Activated CD4-positive, alpha-beta T cell treated with anti-CD3 and anti-CD28 coated beads, Interleukin-2, amount 50 U/mL, for 1 hour (primary cell): ENCODE measurements at places on chromosomes 3 and 15.

DNA sequence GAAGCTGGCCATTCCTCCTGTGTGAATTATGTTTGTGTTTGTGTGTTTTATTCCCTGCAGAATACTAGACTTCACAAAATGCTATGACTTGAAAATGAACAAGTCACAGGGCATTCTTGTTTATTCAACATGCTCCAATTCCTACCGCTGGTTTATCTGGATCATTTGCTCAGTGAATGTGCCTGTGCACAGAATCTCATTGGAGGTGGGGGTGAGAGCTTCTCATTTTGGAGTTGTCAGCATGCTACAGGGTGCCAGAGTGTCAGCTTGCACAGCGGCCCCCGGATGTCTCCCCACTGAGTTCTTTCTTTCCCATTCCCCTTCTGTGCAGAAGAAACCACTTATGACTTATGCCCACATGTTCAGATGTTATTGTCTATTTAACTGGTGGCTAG is 428.7 kb downstream of the ROBO2 start:
- no peak for DNase-seq

GRCh38 chr3:62708638-62709373 is 166.4 kb downstream of the CADPS start:
- no peak for DNase-seq

DNA sequence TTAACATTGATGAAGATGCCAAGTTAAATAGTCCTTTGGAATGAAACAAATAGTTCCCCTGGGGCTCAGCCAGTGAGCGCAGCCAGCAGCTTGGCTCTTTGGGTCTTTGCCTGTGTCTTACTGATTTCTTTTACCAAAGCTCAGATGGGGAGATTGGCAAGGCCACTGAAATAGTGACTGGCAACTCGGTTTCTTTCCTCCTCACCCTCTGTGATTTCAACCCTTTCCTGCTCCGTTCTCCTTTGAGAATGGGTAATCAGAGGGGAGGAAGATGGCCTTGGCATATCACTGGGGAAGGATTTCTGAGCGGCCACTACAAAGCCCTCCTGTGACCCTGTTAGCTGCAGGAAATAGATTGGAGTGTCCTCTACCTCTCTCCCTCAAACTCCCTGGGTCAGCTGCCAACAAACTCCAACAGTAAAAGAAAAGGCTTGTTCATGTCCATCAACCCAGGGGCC is 337.1 kb upstream of the LRRFIP2 start:
- no peak for DNase-seq

GRCh38 chr3:105614288-105615030 is 247.8 kb downstream of the ALCAM start:
- DNase-seq, result no peak

GRCh38 chr15:98937413-98938104 is 70.0 kb downstream of the PGPEP1L start:
- DNase-seq, result no peak

GRCh38 chr3:31444220-31445142 is 88.2 kb upstream of the STT3B start:
- DNase-seq, result no peak

DNA sequence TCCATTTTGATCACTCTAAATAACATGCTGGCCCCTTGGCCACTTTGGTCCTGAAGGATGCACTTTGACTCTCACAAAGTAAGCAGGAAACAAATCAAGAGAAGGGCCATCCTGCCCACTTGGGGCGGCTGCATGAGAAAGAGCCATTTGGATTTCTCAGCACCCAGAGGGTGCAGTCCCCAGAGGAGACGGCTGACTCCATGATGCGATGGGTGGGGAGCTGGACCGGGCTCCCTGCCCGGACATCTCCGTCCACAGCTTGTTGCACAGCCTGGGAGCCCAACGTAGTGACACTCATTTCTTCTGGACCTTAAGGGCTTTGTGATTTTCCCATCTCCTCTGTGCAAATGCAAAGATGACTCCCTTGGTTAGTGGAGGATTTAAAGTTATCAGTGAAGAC is 4.0 kb upstream of the HRH1 start:
- no peak for DNase-seq

- DNase-seq, result no peak
These were observed 16.8 kb downstream of the MEF2A start for GRCh38 chr15:99582508-99582960.

- DNase-seq, result no peak
These were observed 73.2 kb downstream of the BTLA start for GRCh38 chr3:112425858-112426750.

DNA sequence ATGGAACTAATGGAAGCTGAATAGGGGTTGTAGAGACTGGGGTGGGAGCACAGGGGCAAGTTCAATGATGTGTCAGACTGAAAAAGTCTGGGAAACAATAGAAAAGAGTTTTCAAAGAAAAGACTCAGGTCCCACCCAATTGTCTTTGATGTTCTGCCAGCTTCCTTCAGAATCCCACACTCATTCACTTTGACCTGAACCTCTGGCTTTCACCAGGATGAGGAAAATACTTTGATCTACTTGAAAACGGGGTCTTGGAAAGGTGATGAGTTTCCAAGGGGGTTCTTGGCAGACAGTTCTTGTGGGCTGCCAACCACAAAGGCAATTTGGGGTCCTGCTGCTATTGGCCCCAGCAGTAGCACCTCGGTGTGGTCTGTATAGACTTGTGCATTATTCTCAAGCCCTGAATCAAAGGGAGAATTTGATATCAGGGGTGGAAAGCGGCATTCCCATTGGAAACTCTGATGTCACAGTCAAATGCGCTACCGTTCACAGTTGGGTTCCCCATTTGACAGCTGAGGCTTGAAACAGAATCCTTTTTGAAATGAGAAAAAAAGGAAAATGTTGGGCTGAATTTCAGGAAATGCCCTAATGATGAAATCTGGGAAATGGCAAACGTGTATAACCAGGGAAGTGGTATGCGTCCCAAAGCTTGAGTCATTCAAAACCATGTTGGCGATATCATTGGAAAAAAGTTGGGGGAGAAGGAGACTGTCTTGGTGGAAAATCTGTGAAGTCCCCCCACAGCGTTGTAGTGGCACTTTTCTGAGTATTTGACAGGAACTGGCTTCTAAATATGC is 229.2 kb upstream of the LRTM1 start:
- DNase-seq, result no peak

DNA sequence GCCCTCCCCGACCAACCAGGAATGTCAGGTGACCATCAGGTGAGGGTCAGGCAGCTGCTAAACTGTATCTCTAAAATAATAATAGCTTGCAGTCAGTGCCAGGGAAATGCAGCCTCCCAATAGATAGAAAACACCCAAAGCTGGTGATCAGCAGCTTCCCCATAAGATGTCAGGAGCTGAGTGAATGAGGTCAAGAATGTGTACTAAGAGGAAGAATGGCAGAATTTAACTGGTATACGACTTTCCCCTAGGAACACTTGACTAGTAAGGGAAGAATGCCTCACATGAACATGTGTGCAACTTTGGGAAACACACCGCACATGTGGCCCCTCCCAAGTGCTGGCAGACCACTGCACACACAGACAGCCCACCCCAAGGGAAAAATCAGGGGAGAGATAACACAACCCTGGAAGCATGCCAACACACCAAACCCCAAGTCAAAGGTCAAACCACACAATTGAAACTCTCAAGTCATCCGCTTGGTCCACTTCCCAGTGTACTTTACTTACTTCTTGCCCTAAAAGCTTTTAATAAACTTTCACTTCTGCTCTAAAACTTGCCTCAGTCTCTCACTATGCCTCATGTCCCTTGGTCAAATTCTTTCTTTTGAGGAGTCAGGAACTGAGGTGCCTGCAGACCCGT is 806.5 kb downstream of the OTOL1 start:
- DNase-seq, result no peak

- no peak for DNase-seq
These were observed 648.6 kb upstream of the ZNF385D start for GRCh38 chr3:22399566-22399965.

DNA sequence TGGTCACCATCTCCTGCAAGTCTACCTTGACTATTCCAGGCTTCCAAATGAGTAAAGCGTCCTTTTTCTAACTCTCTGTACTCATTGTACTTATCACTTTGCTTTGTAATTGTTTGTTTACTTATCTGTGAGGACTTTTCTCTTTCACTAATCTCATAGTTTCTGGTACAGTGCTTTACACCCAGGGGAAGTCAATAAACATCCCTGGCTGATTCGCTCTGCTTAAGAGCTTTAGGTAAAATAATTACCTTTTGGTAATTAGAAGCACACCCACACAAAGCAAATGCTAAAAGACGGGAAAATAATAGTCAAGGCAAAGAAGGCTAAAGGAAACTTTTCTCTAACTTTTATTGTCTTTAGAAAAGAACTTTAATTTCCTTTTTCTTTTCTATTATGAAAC is 466.9 kb upstream of the ROBO1 start:
- DNase-seq, result no peak

DNA sequence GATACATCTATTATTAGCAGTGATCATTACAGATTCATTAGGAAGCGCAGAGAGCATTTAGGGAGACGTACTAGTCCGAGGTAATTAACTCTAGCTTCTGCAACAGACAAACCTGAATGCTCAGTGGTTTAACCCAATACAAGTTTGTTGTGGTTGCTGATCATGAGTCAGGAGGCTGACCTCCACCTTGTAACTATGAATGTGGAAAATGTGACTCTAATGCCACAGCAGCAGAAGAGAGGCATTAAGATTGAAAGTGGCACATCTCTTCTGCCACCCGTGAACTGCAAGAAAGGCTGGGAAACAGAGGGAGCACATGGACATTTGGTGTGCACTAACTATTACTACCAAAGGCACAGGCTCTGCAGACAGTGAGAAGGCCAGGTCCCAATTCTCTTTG is 71.2 kb upstream of the C3orf80 start:
- DNase-seq, result no peak

DNA sequence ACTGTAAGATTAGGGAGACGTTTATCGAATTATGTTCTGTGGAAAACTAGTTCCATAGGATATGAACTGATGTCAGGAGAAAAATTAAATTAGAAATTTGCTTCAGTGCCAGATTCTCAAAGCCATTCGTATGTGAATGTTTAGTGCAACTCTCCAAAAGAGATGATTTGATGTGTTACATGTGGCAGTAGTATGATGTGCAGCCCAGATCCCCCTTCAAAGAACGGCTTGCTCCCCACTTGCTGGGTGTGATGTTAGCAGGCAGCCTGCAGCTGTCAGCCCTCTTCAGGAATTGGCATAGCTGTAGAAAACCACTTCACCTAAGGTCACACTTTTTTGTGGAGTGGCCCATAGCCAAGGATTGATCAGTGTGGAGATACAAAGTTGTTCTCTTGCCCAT is 127.0 kb upstream of the CCDC54 start:
- DNase-seq, result no peak

GRCh38 chr3:5194341-5194740 is 6.8 kb downstream of the EDEM1 start:
- DNase-seq, result no peak

DNA sequence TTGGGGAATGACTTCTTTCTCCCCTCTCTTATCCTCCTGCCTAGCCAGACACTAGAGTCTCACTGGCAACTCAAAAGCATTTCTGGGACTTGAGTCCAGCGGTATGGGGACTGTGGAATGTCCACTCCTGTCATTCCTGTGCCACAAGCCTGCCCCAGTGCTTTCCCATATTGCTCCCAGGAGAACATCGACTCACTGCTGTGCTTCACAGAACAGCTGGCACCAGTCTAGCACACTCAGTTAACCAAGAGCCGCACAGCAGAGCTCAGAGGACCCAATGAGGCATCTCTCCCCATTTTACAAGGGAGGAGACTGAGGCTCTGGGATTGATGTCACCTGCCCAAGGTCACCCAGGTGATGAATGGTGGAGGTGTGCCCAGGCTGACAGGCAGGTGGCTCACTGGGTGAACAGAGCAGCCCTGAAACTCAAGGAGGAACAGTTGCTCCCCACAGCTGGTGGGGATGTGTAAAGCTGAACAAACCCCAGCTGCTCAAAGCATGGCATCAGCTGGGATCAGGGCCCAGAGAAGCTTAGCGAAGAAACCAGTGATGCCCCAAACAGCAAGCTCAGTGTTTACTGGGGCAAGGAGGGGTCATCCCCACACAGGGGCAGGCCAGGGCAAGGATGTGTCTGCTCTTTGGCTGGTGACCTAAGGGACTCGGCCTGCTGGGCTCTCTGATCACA is 35.4 kb upstream of the DUSP7 start:
- no peak for DNase-seq

DNA sequence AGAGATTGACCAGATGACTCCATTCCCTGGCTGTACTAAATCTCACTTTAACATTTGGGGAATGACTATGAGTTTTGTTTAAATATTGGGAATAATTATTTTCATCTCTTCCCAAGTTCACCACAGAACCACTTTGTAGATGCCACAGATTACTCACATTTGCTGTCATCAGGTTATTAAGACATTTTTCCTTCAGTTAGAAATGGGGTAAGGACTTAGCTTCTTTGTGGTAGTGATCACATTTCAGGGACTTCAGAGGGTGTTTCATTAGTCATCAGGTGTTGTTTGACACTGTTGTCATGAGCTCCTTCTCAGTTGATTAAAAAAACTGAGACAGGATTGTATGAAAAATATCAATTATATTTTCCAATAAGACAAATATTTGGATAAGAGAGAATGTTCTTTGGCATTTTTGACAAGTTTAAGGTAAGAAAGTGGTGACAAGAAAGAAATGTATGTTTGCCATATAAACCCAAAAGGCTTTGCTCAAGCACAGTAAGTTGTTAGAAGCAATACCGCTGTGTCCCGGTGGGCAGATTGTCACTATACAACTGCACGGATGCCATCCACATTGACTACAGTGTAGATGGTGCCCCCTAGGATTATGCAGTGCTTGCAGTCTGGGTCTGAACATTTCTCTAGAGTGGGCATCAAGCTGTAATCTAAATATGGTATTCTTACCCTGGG is 22.3 kb downstream of the FBXL2 start:
- no peak for DNase-seq

DNA sequence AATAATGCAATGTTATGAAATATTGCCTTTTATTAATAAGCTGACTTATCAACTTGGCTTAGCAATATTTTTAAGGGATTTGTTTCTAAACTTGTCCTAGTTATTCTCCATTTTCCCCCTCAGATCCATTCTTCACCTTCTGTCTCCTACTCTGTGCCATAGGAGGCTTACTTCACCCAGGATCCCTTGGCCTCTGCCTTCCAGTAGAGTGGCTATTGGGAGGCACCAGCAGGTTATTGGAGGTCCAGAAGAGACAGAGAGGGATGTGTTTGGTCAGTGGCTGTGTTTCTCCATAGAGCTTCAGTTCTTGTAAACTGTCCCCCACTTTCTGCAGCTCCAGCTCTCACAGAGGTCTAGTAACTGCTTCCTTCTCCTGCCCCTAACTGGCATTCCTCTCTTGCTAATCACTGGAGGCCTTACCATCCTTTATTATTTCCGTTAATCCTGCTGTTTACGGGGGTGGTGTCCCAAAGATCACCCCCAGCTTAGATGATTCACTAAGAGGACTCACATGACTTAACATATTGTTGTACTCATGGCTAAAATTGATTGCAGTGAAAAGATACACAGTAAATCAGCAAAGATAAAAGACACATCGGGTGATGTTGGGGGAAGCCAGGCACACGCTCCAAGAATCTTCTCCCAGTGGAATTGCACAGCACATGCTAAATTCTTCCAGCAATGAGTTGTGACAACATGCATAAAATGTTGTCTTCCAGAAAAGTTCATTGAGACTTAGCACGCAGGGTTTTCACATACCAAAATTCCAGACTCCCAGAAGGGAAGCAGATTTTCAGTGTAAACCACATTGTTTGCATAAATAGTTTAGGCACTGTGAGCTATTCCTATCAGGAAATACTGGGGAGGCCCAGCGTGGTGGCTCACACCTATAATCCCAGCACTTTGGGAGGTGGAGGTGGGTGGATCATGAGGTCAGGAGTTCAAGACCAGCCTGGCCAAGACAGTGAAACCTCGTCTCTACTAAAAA is 67.5 kb downstream of the RPL22L1 start:
- no peak for DNase-seq

GRCh38 chr3:108834551-108834950 is 12.0 kb downstream of the TRAT1 start:
- no peak for DNase-seq

GRCh38 chr3:11805716-11806115 is 41.0 kb downstream of the TAMM41 start:
- no peak for DNase-seq
